ENCODE measurements at places on chromosomes 7 and 10.

DNA sequence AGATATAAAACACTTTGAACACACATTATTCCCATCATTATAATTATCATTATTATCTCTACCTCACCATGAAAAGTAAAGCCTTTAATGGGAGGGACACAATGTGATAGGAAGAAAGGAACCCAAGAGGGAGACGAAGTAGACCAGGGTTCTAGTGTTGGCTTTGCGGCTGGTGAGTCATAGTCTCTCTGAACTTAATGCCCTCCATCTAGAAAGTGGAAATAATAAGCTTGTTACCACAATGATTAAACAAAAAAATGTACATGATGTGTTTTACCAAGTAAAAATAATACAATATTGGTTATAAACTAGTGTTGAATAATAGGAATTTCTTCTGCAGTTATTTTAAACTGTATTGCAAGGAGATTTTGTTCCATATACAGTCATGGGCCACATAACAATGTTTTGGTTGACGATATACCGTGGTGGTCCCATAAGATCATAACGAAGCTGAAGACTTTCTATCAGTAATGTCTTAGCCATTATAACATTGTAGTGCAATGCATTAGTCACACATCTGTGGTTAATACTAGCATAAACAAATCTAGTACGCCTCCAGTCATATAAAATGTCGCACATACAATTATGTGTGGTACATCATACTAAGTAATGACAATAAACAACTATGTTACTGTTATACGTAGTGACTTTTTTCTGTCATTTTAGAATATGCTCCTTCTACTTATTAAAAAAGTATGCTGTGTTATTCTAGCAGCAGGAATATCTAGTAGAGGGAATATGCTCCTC, 450.6 kb upstream of the SORCS1 start:
- DNase-seq = no peak

GRCh38 chr10:21171197-21171935, 274.3 kb upstream of the NEBL start:
- DNase-seq = no peak

- no peak for DNase-seq
These were observed 14.5 kb downstream of the AKR1B1 start for GRCh38 chr7:134444198-134444960.

- DNase-seq = peak; percentile 42
These were observed 1.8 kb upstream of the DUSP5 start for GRCh38 chr10:110495731-110496552.

DNA sequence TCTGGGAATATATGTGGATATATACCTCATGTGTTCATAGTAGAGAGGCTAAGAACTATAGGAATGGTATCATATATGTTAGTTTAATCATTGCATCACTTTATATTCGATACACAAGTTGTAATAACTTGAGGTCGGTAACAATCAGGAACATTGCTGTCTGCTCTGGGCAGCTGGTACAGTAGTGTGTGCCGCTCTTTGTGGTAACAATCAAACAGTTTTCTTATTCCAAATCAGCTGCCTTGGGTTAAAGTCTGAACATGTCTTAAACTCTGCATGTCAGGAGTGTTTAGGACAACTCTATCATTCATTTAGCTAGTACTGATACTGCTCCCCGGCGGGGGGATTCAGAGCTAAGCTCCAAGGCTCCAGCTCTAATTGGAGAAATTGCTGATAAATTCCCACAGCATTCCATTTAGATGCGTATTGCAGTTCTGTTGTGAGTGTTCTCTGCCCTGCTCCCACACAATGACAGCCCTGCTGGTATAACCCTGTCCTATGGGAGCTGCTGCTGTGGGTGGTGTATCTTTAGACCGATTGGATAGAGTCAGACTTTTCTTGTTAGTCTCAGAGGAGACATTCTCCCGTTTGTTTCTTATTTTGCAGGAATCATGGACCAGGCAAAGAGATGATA, 707.5 kb upstream of the FZD8 start:
- no peak for DNase-seq

GRCh38 chr7:123120286-123120685, 79.5 kb downstream of the SLC13A1 start:
- no peak for DNase-seq
